ENCODE measurements at places on chromosomes 1 and 21. TPM values are rescaled to one million over a fixed set of nuclear protein-coding genes. Genes with fewer than 3 reads are reported as not detected.

NTMT2 gene
- not detected for total RNA-seq

TIE1 gene
- 0.31 TPM for total RNA-seq

AK5 gene
- total RNA-seq = not detected

FCRL2 gene
- total RNA-seq = not detected

S100A16 gene
- 4.3 TPM for total RNA-seq

LYPD8 gene
- 1.0 TPM for total RNA-seq

HEYL gene
- total RNA-seq = 0.89 TPM

OLIG2 gene
- total RNA-seq = not detected

NIT1 gene
- total RNA-seq = 35.9 TPM

SHISAL2A gene
- total RNA-seq = not detected

ERVH48-1 gene
- 0.09 TPM for total RNA-seq

TAF13 gene
- total RNA-seq = 35.3 TPM

RAB42 gene
- not detected for total RNA-seq

- H3K4me1 ChIP-seq = peaks cover 2% of the 10 kb centered on the region
- no peak overlapping the region for H3K4me3 ChIP-seq
- H3K27ac ChIP-seq = no peak overlapping the region
- H3K27me3 ChIP-seq = no peaks in the 10 kb centered on the region
- DNase-seq = no peak
These were observed 4.8 kb upstream of the WDR47 start for GRCh38 chr1:109046671-109047070.

GRCh38 chr21:41786509-41786987 lies 19.7 kb upstream of the RIPK4 start:
- H3K4me3 ChIP-seq = no peak overlapping the region
- H3K36me3 ChIP-seq = no peaks in the 10 kb centered on the region
- H3K4me1 ChIP-seq = peaks cover 12% of the 10 kb centered on the region
- DNase-seq = no peak

DNA sequence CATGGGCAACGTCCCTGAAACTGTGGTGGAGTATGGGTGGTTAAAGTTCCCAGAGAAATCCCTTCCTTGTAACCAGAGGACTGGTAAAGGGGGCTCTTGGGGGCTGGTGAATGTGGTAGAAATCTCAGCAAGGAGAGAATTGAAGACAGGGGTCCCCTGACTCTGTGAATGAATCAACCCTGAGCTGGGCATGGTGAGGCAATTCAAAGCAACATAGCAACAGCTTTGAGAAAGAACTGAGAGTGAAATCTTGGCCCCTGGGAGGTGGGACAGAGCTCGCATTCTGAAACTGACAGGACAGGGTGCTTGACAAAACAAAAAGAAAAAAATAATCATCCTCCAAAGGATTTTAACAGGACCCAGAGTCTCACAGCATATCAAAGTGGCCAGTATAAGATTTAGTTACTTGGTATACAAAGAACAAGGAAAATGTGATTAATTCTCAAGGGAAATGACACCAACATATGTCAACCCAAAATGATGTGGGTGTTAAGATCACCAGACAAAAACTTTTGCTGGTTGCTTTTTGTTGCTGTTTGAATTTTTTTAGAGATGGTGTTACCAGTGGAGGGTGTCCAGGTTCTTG lies 11.7 kb upstream of the SUMO3 start:
- no peaks in the 10 kb centered on the region for H3K36me3 ChIP-seq
- H3K27ac ChIP-seq = no peak overlapping the region
- peaks cover 11% of the 10 kb centered on the region for H3K4me1 ChIP-seq

DNA sequence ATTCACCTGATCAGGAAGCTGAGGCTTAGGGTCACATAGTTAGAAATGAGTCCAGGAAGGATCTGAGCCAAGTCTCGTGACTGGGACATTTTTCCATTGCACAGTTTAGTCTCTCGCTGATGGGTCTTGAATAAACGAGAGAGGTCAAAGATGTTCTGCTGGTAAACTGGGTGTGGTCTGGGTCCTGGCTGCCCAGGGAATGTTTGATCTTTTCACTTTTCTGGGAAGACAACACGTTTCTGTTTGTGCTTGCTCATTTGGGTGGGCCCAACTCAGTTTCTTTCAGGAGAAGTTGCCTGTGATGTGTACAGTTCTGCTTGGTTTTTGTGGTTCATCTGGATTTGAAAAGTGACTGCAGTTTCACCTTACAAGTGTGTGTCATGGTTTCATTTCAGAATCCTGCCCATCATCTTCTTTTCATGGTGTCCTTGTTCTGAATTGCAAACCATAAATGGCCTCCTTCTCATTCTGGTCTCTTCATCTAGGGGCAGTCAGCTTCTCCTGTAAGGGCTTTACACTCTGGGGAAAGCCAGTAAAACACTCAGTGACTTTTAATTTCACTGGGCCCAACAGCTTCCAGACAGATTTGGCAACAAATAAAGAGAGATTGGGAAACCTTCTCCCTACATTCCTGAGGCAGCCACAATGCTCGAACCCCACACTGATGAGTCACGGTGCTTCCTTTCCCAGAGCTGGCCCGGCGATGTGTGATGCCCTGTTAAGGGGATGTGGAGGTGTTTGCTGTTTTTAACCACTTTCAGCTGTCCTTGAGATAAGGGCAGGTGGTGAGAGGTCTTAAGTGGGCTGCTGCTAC lies 7.2 kb upstream of the TACSTD2 start:
- no peaks in the 10 kb centered on the region for H3K36me3 ChIP-seq

DNA sequence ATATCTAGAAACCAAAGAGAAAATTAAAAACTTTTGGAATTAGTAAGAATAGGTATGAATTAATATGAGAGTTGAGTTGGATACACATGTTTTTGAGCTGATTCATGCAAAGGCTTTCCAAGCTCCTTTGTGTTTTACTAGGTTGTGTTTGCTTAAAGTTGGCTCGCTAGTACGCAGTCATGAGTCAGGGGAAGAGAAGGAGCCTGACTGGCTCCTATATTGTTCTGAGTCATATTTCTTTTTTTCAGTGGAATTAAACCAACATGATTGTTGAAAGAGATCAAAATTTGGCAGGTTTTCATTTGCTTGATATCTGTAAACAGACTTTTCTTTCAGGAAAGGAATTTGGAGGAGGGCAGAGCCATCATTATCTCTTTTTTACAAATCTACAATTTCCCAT lies 66.7 kb downstream of the MAGI3 start:
- H3K36me3 ChIP-seq = no peaks in the 10 kb centered on the region
- no peak overlapping the region for H3K27ac ChIP-seq
- H3K4me3 ChIP-seq = no peak overlapping the region
- no peaks in the 10 kb centered on the region for H3K4me1 ChIP-seq

DNA sequence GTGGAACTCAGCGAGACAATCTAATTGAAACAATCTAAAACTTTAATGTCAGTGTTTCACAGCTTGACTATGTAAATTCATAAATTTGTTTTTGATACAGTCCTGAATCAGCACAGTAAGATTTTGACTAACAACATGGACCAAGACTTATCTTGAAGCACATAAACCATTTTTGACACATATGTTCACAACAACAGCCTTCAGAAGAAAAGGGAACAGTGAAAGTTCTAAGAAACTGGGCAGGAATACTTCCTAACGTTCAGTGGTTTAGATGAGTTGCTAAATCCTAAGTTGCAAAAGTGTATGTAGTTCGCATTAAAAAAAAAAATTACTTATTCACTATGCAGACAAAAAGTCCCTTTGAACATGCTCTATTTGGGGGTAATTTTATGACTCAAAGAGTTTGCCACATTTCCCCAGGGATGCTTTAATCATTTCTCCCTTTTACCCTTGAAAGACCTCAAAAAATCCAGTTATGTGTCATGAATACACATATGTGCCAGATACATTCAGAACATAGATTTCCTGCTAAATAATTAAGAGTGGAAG lies 120.2 kb downstream of the MRPL39 start:
- no peak overlapping the region for H3K27ac ChIP-seq
- no peak for DNase-seq

GRCh38 chr21:42025376-42026081 lies 15.4 kb upstream of the ZBTB21 start:
- peaks cover 6% of the 10 kb centered on the region for H3K4me1 ChIP-seq
- peaks cover 68% of the 10 kb centered on the region for H3K27me3 ChIP-seq
- H3K27ac ChIP-seq = no peak overlapping the region

DNA sequence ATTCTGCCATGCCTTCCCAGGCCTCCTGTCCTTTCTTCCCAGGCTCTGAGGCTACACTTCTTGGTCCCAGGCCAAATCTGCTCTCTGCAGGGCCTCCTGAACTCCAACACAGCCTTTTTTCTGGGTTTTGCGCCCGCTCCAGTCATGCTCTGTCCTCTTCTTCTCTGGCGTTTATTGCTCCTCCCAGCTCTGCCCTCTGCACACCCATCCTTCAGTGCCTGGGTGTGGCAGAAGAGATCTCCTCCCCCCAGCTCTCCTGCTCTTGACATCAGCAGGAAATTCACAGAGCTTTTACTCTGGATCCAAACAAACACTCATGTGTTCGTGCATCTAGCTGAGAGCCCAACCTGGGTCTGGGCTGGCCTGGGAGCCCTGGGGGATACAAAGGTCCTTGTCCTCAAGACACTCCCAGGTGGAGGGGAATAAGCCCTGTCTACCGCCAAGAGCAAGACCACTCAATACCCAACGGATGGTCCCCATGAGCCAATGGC lies 22.9 kb upstream of the EPS8L3 start:
- H3K4me1 ChIP-seq = peaks cover 39% of the 10 kb centered on the region
- no peaks in the 10 kb centered on the region for H3K27me3 ChIP-seq
- no peak for DNase-seq
- H3K4me3 ChIP-seq = no peak overlapping the region

DNA sequence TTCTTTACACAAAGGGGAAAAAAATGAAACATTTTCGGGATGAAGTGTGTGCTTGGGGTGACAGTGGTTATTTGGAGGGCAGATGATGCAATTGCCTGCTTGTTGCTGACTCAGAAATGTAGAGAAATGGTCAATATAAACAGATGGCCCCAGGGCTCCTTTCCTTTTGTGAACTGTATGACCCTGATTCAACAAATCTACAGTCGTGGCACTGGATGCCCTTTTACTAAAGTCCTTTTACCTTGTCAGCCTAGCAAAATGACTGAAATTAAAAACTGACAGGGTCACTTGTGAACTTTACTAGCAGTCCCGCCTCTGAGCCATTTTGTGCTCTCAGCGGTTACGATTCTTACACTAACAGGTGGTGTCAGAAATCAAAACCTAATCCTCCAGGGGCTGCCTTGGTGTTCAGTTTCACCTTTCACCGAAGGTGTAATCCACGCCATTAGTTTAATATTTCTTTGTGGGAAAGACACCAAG lies 49.8 kb downstream of the GREM2 start:
- H3K27ac ChIP-seq = no peak overlapping the region
- no peaks in the 10 kb centered on the region for H3K4me1 ChIP-seq
- H3K36me3 ChIP-seq = no peaks in the 10 kb centered on the region

- H3K36me3 ChIP-seq = no peaks in the 10 kb centered on the region
- no peak for DNase-seq
- H3K27ac ChIP-seq = no peak overlapping the region
- H3K4me1 ChIP-seq = no peaks in the 10 kb centered on the region
- H3K27me3 ChIP-seq = no peaks in the 10 kb centered on the region
These were observed 179.4 kb upstream of the SGIP1 start for GRCh38 chr1:66354311-66355201.

GRCh38 chr21:45253180-45253579 lies 34.5 kb downstream of the POFUT2 start:
- DNase-seq = no peak
- H3K36me3 ChIP-seq = no peaks in the 10 kb centered on the region
- H3K27me3 ChIP-seq = peaks cover 65% of the 10 kb centered on the region
- H3K4me3 ChIP-seq = no peak overlapping the region
- peaks cover 51% of the 10 kb centered on the region for H3K4me1 ChIP-seq
- H3K27ac ChIP-seq = no peak overlapping the region

DNA sequence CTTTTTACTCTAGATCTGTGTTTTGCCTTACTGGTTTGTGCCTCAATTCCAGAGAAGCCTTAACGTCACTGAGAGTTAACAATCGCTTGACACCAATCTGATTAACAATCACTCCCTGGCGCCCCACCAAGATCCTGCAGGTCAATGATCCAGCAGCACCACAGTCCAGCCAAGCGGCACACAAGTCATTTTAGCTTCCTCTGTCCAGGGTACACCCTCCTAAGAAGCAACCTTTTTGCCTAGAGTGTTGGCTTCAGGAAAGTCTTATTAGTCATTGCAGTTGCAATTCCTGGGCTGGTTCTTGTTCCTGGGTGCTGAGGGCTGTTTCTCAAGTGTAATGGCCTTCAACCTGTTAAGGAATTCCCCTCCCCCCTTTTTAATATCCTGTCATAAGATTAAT lies 323.0 kb upstream of the USP25 start:
- H3K4me1 ChIP-seq = no peaks in the 10 kb centered on the region
- no peak for DNase-seq
- no peaks in the 10 kb centered on the region for H3K36me3 ChIP-seq
- H3K27ac ChIP-seq = no peak overlapping the region

GRCh38 chr1:244100704-244101453 lies 49.8 kb downstream of the ZBTB18 start:
- peaks cover 53% of the 10 kb centered on the region for H3K27me3 ChIP-seq
- no peak overlapping the region for H3K27ac ChIP-seq
- DNase-seq = no peak
- no peaks in the 10 kb centered on the region for H3K36me3 ChIP-seq
- no peaks in the 10 kb centered on the region for H3K4me1 ChIP-seq

DNA sequence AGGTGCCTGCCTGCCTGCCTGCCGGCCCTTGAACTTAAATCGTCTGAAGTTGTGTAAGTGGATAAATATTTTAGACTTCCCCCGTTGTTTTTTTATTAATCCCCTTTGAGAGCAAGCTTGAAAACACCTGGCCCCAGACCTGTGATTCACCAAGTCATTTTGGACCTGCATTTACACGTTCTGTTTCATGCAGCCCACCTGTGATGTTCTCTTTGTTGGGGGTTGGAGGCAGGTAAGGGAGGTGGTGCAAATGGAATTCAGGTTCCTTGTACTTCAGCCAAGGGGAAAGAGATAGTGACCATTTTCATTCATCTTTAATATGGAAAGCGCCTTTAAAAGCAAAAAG lies 1.2 kb downstream of the SLC37A1 start:
- H3K4me1 ChIP-seq = peaks cover 16% of the 10 kb centered on the region
- no peak overlapping the region for H3K27ac ChIP-seq
- H3K4me3 ChIP-seq = no peak overlapping the region
- H3K36me3 ChIP-seq = no peaks in the 10 kb centered on the region

GRCh38 chr1:152777510-152778137 lies 2.7 kb downstream of the LCE1F start:
- H3K27ac ChIP-seq = no peak overlapping the region
- DNase-seq = peak; percentile 46
- H3K4me3 ChIP-seq = no peak overlapping the region
- no peaks in the 10 kb centered on the region for H3K36me3 ChIP-seq

- no peak overlapping the region for H3K4me3 ChIP-seq
- DNase-seq = no peak
- H3K27me3 ChIP-seq = no peaks in the 10 kb centered on the region
These were observed 3.3 kb downstream of the TTLL7 start for GRCh38 chr1:83995649-83996048.

- no peak overlapping the region for H3K4me3 ChIP-seq
- no peaks in the 10 kb centered on the region for H3K27me3 ChIP-seq
- DNase-seq = no peak
- H3K27ac ChIP-seq = no peak overlapping the region
- peaks cover 3% of the 10 kb centered on the region for H3K4me1 ChIP-seq
These were observed 66.8 kb downstream of the CAPZB start for GRCh38 chr1:19418503-19418971.

DNA sequence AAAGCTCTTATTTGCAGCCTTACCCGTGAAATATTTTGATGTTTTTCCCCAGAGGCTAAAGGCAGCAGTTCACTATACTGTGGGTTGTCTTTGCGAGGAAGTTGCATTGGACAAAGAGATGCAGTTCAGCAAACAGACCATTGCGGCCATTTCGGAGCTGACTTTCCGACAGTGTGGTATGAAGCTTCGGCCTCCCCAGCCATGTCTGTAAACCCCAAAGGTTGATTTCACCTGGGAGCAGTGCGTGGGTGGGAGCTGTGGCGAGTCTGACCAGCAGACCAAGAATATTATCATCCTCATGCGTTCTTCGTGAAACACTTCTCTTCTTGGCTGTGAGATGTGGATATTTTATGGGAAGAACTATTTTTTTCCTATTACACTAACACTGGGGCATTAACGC lies 3.6 kb downstream of the CENPS start:
- H3K27ac ChIP-seq = no peak overlapping the region
- H3K4me3 ChIP-seq = no peak overlapping the region
- no peaks in the 10 kb centered on the region for H3K27me3 ChIP-seq
- H3K36me3 ChIP-seq = no peaks in the 10 kb centered on the region
